ENCODE measurements at places on chromosomes 3 and 15.
A peak's percentile ranks its signal among the peaks of the same experiment; 100 is the strongest.

- H3K4me1 ChIP-seq: peaks cover 11% of the 10 kb centered on the region
- DNase-seq: peak; percentile 59
- no peaks in the 10 kb centered on the region for H3K27me3 ChIP-seq
- peak overlapping the region; percentile 76 for H3K27ac ChIP-seq
- H3K4me3 ChIP-seq: peak overlapping the region; percentile 90
- H3K36me3 ChIP-seq: no peaks in the 10 kb centered on the region
These were observed 1.1 kb downstream of the DIPK2A start for GRCh38 chr3:143972505-143973258.

DNA sequence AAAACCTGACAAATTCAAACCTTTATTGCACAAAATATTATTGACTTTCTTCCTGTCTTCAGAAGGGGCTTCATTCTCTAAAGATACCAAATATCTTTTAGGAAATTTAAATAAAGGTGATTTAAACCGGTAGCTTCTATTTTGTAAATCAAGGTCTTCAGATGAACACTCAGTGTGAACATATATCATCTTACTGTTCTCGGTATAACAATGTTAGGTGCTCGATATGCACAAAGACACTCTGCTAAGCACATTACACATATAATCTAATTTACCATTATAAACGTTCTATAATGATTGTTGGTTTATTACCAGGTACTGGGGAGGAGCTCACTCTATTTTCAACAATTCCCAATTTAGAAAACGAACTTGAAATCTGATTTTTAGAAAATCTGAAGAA, 225.4 kb upstream of the AZI2 start:
- H3K27ac ChIP-seq: no peak overlapping the region
- H3K4me1 ChIP-seq: no peaks in the 10 kb centered on the region
- no peaks in the 10 kb centered on the region for H3K36me3 ChIP-seq
- no peak overlapping the region for H3K4me3 ChIP-seq
- H3K27me3 ChIP-seq: peaks cover 20% of the 10 kb centered on the region
- DNase-seq: no peak

DNA sequence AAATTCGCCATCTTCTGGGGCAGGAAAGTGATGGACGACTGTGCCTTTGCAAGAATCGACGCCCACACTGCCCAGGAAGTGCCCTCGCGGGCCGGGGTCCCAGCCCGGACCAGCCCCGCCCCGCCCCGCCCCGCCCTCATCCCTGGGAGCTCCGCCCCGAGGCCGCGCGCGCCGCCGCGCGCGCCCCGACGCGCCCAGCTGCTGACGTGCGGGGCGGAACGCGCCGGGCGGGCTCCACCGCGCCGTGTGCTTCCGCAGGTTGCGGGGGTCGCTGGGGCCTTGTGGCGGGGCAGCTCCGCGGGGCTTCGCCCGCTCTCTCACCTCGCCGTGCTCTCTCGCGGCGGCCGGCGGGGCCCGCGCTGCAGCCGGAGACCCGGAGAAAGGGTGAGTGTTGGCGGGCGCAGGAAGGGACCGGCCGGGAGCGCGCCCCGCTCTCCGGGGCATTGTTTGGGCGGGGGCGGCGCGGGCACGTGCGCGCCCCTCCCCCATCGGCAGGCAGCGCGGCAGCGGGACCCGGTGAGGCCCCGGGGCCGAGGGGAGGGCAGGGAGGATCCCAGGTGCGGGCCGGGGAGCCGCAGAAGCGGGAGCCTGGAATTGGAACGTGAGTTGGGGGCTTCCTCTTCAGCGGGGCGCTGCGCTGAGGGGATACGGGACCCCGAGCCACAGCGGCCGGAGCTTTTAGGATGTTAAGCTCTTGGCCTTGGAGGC, at the start of gene YEATS2:
Gene YEATS2 (plus strand): TSS at position 188 of the 708 bp plus-strand sequence. CDS start 17,366 bp downstream, outside the sequence.
- no peaks in the 10 kb centered on the region for H3K27me3 ChIP-seq
- peak within 1 kb of the TSS; percentile 59 for H3K27ac ChIP-seq
- H3K36me3 ChIP-seq: peaks cover 6% of the 10 kb centered on the region
- peak within 1 kb of the TSS; percentile 91 for H3K4me3 ChIP-seq
- peaks cover 19% of the 10 kb centered on the region for H3K4me1 ChIP-seq

- H3K4me3 ChIP-seq: no peak overlapping the region
- H3K27me3 ChIP-seq: no peaks in the 10 kb centered on the region
- H3K4me1 ChIP-seq: no peaks in the 10 kb centered on the region
- H3K27ac ChIP-seq: no peak overlapping the region
- no peaks in the 10 kb centered on the region for H3K36me3 ChIP-seq
These were observed 1013.3 kb upstream of the SEMA6D start for GRCh38 chr15:46703871-46704637.

- peaks cover 10% of the 10 kb centered on the region for H3K4me1 ChIP-seq
- H3K27ac ChIP-seq: no peak overlapping the region
- H3K27me3 ChIP-seq: peaks cover 14% of the 10 kb centered on the region
- no peaks in the 10 kb centered on the region for H3K36me3 ChIP-seq
These were observed 6.3 kb upstream of the SCN5A start for GRCh38 chr3:38655708-38656300.

- H3K4me1 ChIP-seq: no peaks in the 10 kb centered on the region
- no peaks in the 10 kb centered on the region for H3K27me3 ChIP-seq
- H3K27ac ChIP-seq: no peak overlapping the region
- H3K4me3 ChIP-seq: no peak overlapping the region
These were observed 19.4 kb upstream of the TMEM115 start for GRCh38 chr3:50378757-50379156.

- DNase-seq: no peak
- H3K4me3 ChIP-seq: no peak overlapping the region
- no peaks in the 10 kb centered on the region for H3K36me3 ChIP-seq
- H3K27ac ChIP-seq: no peak overlapping the region
These were observed 41.9 kb downstream of the PCSK6 start for GRCh38 chr15:101447561-101448071.

All from CD4-positive, alpha-beta T cell (primary cell).